ENCODE measurements at places on chromosomes 5 and 9. TPM values are rescaled to one million over a fixed set of nuclear protein-coding genes. Genes with fewer than 3 reads are reported as not detected.

CDH9 gene
- total RNA-seq = 2.8 TPM

SNAPC4 gene
- total RNA-seq = 16.5 TPM

PCDHGA3 gene
- total RNA-seq = 0.54 TPM

ENHO gene
- total RNA-seq = 21.3 TPM

C9orf50 gene
- not detected for total RNA-seq

DNA sequence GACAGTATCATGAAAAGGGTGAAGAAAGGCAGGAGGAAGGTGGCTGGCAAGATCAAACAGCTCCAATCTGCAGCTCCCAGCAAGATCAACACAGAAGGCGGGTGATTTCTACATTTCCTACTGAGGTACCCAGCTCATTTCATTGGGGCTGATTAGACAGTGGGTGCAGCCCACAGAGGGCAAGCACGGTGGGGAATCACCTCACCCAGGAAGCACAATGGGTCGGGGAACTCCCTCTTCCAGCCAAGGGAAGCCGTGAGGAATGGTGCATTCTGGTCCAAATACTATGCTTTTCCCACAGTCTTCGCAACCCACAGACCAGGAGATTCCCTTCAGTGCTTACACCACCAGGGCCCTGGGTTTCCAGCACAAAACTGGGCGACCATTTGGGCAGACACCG is 66.8 kb downstream of the CAMSAP1 start:
- H3K4me3 ChIP-seq = no peak overlapping the region
- DNase-seq = no peak
- peaks cover 20% of the 10 kb centered on the region for H3K4me1 ChIP-seq
- H3K27me3 ChIP-seq = no peaks in the 10 kb centered on the region
- peaks cover 4% of the 10 kb centered on the region for H3K36me3 ChIP-seq
- no peak overlapping the region for H3K27ac ChIP-seq

GRCh38 chr9:68793605-68794343 is 88.7 kb downstream of the PIP5K1B start:
- H3K27me3 ChIP-seq = no peaks in the 10 kb centered on the region
- DNase-seq = no peak
- no peak overlapping the region for H3K27ac ChIP-seq
- no peak overlapping the region for H3K4me3 ChIP-seq

DNA sequence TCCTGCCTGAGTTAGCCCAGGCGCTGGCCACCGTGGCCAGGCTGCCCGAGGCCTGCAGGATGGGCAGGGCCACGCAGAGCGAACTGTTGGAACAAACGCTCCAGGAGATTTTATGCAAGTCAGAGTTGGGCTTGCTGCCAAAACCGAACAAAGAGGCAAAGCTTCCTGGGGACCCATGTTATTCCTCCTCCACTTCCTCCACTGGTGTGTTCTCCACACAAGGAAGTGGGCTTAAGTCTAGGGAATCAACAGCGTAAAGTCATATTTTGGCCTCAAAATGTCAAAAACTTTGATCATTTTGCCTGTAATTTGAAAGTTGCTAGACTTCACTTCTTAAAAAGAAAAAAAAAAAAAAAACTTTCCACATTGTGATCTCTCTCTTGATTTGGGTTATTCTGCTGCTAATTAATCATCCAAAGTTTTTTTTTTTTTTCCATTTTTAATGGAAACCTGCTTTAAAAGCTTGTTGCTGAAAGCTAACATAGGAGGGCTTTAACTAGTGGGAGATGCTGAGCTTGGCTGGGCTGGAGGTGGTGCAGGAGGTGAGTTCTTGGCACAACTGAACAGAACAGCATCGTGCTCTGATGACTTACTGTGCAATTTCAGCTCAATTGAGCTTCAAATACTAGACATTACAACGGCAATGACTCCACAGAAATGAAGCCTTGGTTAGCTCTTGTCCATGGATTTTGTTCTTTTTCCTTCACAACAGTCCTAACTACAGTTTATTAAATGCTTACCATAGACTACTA is 73.0 kb downstream of the PTPDC1 start:
- H3K4me3 ChIP-seq = no peak overlapping the region
- no peaks in the 10 kb centered on the region for H3K36me3 ChIP-seq
- H3K4me1 ChIP-seq = no peaks in the 10 kb centered on the region
- no peak for DNase-seq
- no peak overlapping the region for H3K27ac ChIP-seq
- H3K27me3 ChIP-seq = no peaks in the 10 kb centered on the region

GRCh38 chr9:72926506-72926905 is 26.3 kb downstream of the ALDH1A1 start:
- H3K4me1 ChIP-seq = no peaks in the 10 kb centered on the region
- no peak overlapping the region for H3K27ac ChIP-seq
- DNase-seq = no peak
- no peaks in the 10 kb centered on the region for H3K27me3 ChIP-seq

- no peak overlapping the region for H3K4me3 ChIP-seq
- H3K27ac ChIP-seq = no peak overlapping the region
- no peaks in the 10 kb centered on the region for H3K27me3 ChIP-seq
- DNase-seq = no peak
- H3K36me3 ChIP-seq = no peaks in the 10 kb centered on the region
- no peaks in the 10 kb centered on the region for H3K4me1 ChIP-seq
These were observed 4.3 kb downstream of the SPINK4 start for GRCh38 chr9:33244137-33244784.

DNA sequence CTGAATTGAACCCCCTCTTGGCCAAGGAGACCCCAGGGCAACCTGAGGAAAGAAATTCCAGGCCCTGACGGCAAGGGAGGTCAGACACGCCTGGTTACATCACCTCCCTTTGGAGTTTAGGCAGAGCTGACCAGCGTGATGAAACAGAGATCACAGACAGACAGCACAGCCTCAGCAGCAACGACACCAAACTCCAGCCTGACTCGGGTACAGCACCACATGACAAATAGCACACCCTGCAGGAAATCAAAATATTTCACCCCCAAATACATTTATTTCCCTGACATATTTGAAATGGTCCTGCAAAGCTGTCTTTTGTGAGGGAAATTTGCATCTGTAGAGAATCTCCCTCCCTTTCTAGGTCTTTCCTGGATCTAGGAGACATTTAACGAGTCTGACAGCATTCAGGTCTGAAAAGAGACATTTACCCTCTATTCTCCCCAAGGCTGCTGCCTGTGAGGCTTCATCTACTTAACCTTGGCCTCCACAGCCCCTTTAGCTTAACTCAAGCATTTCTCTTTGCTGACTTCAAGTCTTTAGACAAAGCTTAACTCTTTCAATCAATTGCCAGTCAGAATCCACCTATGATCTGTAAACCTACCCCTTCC is 2.6 kb downstream of the QSOX2 start:
- H3K4me1 ChIP-seq = peaks cover 24% of the 10 kb centered on the region
- H3K4me3 ChIP-seq = no peak overlapping the region
- no peak overlapping the region for H3K27ac ChIP-seq
- DNase-seq = no peak
- peaks cover 9% of the 10 kb centered on the region for H3K27me3 ChIP-seq

DNA sequence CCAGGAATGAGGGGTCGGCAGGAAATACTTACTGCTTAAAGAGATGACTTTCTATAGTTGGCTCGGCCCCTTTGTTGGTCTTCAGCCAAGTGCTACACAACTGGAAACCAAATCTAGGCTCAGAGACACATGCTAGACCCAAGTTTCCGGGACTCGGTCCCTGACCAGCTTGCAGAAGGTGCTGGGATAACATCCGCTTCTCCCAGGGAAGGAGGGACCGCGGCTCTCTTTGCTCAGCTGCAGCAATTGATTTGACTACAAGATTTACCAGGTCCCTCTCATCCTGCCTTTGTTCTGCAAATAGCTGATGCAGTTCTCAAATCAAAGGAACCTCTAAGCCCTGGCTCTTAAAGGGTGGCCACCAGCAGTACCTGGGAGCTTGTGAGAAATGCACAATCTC is 314.7 kb downstream of the MLLT3 start:
- no peaks in the 10 kb centered on the region for H3K27me3 ChIP-seq
- no peaks in the 10 kb centered on the region for H3K36me3 ChIP-seq
- no peak overlapping the region for H3K27ac ChIP-seq
- H3K4me3 ChIP-seq = no peak overlapping the region

DNA sequence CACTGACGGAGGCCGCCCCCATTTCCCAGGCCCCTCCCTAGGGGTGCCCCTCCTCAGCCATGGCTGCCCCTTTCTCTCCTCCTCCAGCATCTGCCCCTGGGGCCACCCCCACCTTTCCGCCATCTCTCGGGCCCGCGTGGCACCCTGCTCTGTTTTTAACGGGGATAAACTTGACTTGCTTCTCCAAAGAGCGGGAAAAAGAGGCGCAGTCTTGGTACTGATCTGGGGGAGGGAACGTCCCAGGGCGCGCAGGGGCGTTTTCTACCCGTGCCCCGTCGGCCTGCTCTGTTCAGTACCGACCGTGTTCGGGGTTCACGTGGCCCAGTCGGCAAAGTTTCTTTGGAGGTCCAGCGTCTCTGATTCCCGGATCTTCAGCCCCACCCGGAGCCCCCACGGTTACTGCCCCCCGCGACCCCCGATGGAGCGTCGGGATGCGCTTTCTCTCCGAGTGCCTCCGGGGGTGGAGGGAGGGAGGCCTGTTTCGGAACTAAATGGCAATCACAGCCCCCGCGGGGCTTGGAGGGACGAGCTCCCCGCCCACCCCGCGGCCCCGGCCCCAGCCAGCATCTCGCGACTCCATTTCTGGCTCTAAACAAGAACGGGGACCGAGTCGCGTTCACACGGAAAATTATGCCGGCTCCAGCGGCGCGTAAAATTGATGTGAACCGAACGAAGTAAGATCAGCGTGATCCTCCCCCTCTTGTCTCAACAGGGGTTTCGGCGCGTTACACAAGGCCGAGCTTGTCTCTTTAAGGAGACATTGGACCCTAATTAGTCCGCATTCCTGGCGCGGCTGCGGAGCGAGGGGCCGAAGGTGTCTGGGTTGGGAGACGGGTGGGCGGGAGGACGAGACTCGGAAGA is 1.1 kb upstream of the TLE4 start:
- peak; percentile 97 for DNase-seq
- peaks cover 7% of the 10 kb centered on the region for H3K36me3 ChIP-seq
- H3K27ac ChIP-seq = peak overlapping the region; percentile 97
- peaks cover 6% of the 10 kb centered on the region for H3K27me3 ChIP-seq

GRCh38 chr5:131932235-131932634 is 13.2 kb downstream of the MEIKIN start:
- peaks cover 5% of the 10 kb centered on the region for H3K4me1 ChIP-seq
- H3K4me3 ChIP-seq = no peak overlapping the region
- H3K27ac ChIP-seq = no peak overlapping the region
- DNase-seq = no peak
- H3K36me3 ChIP-seq = no peaks in the 10 kb centered on the region

DNA sequence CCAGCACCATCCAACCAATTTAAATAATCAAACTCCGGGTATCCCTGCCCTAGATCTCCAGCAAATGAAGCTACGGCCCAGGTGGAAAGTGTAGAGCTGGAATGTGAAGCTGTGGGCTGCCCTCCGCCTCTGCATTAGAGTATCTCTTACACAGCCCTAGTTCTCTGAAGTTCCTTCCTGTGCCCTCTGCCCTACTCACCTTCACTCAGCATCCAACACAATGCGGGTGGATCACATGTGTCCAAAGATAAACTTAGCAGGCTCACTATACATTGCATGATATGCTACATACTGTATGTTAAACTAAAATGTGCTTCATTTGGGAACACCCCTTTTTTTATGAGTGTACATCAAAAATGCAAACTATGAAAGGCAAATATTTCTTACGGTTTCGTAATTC is 70.0 kb upstream of the RAD23B start:
- H3K27me3 ChIP-seq = no peaks in the 10 kb centered on the region
- H3K4me1 ChIP-seq = no peaks in the 10 kb centered on the region
- no peak for DNase-seq
- H3K4me3 ChIP-seq = no peak overlapping the region

GRCh38 chr9:107488375-107489143 is 1.0 kb downstream of the KLF4 start:
- peaks cover 14% of the 10 kb centered on the region for H3K4me1 ChIP-seq
- H3K27ac ChIP-seq = no peak overlapping the region
- no peaks in the 10 kb centered on the region for H3K36me3 ChIP-seq
- peaks cover 73% of the 10 kb centered on the region for H3K27me3 ChIP-seq

- no peaks in the 10 kb centered on the region for H3K36me3 ChIP-seq
- H3K27me3 ChIP-seq = no peaks in the 10 kb centered on the region
- H3K4me3 ChIP-seq = no peak overlapping the region
- no peak overlapping the region for H3K27ac ChIP-seq
- DNase-seq = no peak
These were observed 10.9 kb downstream of the RAPGEF1 start for GRCh38 chr9:131728961-131729360.

DNA sequence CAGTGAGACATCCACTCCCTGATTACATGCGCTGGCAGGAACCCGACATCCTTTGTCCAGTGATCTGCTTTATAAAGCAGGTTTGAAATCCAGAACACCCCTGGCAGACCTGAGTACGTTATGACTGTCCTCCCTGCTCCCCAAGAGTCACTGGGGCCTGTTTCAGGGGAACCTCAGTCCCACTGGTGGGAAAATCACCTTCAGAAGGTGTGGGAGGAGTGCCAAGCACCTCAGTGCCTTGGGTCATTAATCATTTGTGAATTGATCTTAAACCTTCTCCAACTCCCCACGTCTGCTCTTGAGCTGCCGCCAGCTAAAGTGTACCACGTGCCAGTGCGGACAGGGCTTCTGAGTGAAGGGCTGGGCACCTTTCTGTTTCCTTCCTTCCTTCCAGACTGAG is 16.2 kb downstream of the SLC6A3 start:
- no peaks in the 10 kb centered on the region for H3K27me3 ChIP-seq
- no peaks in the 10 kb centered on the region for H3K36me3 ChIP-seq
- no peak for DNase-seq
- H3K4me1 ChIP-seq = no peaks in the 10 kb centered on the region
- no peak overlapping the region for H3K27ac ChIP-seq
